Activated naive CD4-positive, alpha-beta T cell treated with anti-CD3 and anti-CD28 coated beads, Interleukin-2, amount 50 U/mL, for 72 hours (primary cell): ENCODE measurements at places on chromosomes 4 and X. TPM values are rescaled to one million over a fixed set of nuclear protein-coding genes. Genes with fewer than 3 reads are reported as not detected.

- DNase-seq = no peak
Measured at GRCh38 chr4:43337707-43338106, 445.2 kb downstream of the GRXCR1 start.

GRCh38 chr4:114378305-114378903, 220.2 kb upstream of the UGT8 start:
- DNase-seq = no peak

GRCh38 chrX:119237562-119237942, 1.5 kb downstream of the PGRMC1 start:
- no peak for DNase-seq

Gene OPRPN
- total RNA-seq = not detected
